ENCODE measurements at places on chromosomes 3 and 15.

- DNase-seq: peak; percentile 38
Observed at GRCh38 chr3:185153171-185153771, 411 bp upstream of the C3orf70 start.

GRCh38 chr3:144109944-144110343, 138.3 kb downstream of the DIPK2A start:
- DNase-seq: no peak

GRCh38 chr15:31335989-31336592, 9.5 kb downstream of the KLF13 start:
- no peak for DNase-seq

- DNase-seq: no peak
Observed at GRCh38 chr3:67389176-67389575, 265.2 kb downstream of the SUCLG2 start.

DNA sequence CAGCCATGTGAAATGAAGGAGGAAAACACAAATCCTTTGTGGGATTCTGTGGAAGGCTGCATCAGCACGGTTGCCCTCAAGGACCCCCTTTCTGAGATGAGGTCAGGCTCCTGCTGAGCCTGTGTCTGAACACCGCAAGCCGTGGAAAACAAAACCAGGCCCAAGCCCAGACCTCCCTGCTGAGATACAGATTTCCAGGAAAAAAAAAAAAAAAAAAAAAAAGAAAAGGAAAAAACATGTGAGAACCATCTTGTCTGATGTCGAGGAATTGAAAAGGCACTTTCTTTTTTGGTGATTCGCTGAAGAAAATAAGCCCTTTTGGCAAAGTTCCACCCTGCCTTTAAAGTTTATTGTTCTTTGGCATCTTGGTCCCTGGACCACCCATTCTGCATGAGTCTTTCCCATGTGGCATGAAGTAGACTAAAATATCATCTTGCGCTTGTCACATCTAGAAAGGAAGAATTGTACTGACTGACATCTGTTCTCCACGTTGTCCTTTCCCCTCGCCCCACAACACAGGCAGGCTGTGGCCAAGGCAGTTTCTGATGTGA, 117.6 kb downstream of the CHST2 start:
- no peak for DNase-seq

DNA sequence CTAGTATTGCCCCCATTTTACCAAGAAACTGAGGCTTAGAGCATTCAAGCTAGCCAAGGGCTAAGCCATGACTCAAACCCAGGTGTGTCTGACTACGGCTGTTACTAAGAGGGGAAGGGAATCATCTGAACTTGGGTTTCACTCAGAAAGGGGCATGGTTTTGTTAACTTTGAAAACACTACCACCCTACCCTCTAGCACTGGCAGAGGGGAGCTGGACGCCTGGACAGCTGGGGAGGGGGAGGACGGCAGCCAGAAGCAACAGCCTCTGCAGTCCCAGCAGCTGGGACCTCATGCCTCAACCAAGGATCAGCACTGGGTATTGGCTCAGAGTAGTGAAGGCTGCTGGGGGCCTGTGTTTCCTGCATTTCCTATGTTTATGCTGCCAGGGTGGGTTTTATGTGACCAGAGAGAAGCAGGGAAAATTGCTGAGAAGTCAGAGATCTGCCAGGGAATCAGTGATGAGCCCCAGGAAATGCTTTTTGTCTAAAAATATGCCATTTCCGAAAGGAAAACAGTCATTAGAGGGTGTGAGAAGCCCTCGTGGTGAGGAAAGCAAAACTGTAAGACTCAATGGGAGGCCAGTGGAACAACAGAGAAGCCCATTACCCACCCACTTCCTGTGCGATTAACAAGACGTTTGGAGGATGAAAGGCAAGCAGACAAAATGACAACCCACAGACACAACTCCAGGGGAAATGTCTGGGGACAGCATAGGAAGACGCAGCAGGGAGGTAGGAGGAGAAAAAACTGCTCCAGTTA, 41.2 kb downstream of the LIPC start:
- peak; percentile 56 for DNase-seq

DNA sequence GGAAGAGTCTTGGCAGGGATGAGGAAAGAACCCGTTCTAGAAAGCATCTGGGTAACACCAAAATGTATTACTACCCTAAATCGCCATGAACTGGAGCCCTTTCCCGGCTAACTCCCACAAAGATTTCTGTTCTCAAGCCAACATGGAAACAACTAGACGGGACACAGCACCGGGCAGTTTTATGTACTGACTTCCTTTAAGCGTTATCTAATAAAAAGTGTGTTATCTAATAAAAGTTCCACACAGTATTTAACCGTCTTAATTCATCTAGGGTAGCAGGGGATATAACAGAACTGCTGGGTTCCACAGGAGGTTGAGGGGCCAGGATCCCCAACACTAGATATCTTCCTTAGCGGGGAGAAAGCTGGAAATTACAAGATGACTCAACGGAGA, 347 bp upstream of the C3orf62 start:
- DNase-seq: no peak

GRCh38 chr15:39030291-39031070, 465.9 kb upstream of the RASGRP1 start:
- no peak for DNase-seq

GRCh38 chr3:159882367-159882766, 106.3 kb upstream of the IL12A start:
- no peak for DNase-seq

GRCh38 chr15:40287968-40288367, 5.1 kb upstream of the ANKRD63 start:
- DNase-seq: no peak

- DNase-seq: no peak
Observed at GRCh38 chr15:41944313-41944940, 27.9 kb downstream of the EHD4 start.

- no peak for DNase-seq
Observed at GRCh38 chr15:63913786-63914315, 80.1 kb upstream of the HERC1 start.

DNA sequence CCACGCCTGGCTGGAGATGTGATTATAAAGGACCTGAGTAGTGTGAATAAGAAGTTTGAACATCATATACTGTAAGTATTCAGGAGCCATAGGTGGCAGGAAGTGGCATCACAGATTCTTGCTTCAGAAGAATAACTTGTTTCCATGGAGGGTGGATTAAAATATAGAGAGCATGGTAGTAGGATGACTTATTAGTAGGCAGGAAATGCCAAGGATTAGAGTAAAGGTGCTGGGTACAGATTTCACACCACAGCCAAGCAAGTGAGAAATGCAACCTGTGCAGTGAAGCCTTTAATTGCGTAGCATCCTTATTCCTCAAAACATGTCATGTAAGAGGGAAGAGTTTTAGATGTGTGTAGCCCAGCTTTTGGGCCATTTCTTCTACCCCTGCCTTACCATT, 30.8 kb downstream of the IFT122 start:
- no peak for DNase-seq

DNA sequence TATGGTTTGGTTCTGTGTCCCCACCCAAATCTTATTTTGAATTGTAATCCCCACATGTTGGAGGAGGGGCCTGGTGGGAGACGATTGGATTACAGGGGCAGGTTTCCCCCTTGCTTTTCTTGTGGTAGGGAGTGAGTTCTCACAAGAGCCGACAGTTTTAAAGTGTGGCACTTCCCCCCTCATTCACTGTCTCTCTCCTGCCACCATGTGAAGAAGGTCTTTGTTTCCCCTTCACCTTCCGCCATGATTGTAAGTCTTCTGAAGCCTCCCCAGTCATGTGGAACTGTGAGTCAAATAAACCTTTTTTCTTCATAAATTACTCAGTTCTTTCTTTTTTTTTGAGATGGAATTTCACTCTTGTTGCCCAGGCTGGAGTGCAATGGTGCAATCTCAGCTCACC, 124.9 kb downstream of the IQCH start:
- no peak for DNase-seq

GRCh38 chr3:62548528-62549205, 175.3 kb upstream of the FEZF2 start:
- no peak for DNase-seq

GRCh38 chr3:115099134-115099985, 47.7 kb downstream of the ZBTB20 start:
- DNase-seq: no peak

DNA sequence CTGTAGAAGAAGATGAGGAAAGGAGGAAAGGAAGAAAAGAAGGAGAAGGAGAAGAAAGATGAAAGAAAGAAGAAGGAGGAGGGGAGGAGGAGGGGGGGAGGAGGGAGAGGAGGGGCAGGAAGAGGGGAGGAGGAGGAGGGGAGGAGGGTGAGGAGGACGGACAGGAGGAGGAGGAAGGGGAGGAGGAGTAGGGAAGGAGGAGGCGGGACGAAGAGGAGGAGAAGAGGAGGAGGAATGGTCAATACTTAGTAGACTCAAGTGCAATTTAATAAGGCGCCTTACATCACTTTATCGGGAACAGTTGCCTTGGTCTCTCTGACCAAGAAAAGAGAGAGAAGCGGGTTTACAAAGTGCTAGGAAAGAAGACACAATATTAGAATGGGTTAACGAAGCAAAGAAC, 23.7 kb upstream of the NR2E3 start:
- no peak for DNase-seq

GRCh38 chr3:177041730-177042551, 155.3 kb downstream of the TBL1XR1 start:
- no peak for DNase-seq

DNA sequence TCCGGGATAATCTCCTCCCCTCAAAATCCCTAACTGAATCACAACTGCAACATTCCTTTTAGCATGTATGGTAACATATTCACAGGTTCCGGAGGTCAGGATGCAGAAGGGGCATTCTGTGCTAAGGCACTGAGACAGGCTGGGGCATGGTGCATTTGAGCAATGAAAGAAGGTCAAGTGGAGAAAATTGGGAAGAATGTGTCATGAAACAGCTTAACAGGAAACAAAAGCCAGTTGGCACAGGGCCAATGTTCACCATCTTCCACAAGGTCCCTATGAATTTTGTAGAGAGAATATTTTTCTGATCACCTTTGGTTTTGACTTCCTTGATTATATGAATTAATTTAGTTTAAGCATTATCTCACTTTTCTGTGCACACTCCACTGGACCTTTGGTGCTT, 587.7 kb upstream of the NR2F2 start:
- no peak for DNase-seq

DNA sequence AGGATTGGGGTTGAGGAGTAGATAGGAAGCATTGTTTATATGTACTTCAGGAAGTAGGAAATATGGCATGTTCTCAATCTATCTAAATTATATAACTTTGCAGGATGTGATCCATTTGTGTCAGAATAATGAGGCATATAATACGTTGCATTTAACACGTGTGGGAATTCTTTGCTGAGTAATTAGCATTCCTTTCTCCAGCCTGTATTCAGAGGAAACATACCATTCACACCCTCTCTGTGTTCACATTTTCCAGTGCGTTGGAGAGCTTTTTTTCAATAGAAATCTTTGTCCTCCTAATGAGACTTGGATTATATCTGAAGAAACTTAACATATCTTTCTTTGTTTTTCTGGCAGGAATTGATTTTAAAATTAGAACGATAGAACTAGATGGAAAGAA, 33.0 kb upstream of the APH1B start:
- DNase-seq: no peak

DNA sequence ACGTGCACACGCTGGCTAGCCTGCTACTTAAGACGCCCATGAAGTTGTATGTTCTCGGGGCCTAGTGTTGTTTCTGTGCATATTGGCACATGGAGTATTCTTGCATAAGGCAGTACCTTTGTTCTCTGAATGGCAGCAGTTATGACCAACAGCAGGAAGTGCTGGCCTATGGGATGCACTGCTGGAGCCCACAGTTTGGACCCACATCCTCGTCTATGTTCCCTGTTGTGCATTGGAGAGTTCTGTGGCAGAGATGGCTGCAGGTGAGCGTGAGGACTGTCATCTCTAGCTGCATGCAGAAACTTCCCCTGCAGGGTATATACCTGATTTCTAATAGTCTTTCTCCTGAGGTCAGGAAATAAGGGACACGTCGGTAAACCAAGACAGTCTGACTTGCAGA, 81.8 kb downstream of the CHRNA7 start:
- DNase-seq: no peak

GRCh38 chr3:11717768-11718636, 74.3 kb upstream of the VGLL4 start:
- no peak for DNase-seq

- DNase-seq: no peak
Observed at GRCh38 chr3:17634201-17634600, 108.2 kb downstream of the TBC1D5 start.

DNA sequence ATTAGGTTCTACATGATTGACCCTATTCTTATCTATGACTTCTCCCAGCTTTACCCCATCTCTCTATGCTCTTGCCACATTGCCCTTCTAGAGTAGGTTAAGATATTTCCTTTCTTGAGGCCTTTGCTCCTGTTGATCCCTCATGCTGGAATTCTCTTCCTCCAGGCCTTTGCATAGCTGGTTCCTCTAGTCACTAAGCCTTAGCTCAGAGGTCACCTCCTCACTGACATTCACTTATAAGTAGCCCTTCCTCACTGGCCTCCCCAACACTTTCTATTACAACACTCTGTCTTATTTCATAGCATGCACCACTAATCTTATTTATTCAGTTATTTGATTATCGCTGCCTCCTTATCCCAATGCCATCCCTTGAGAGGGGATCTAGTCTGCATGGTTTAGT, 228.4 kb upstream of the COL8A1 start:
- DNase-seq: no peak

DNA sequence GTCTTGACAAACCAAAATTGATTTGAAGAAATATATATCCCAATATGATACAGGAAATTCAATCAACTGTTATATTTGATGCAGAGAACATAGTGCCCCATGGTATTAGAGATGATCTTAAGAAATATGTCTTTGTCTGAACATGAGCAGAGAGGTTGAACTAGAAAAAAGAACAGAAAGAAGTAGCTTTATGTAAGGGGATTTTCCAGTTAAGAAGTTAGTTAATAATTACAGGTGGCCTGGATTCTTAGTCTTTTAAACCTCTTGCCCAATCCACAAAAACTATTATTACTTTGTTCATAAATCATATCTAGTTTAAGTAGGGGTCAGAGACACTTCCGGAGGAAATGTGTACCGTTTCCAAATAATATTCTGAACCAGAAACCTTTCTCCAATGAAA, 1186.7 kb upstream of the EPHA6 start:
- DNase-seq: no peak

- no peak for DNase-seq
Observed at GRCh38 chr15:77415450-77416147, 4.3 kb downstream of the PEAK1 start.

GRCh38 chr15:48289628-48290027, 41.6 kb upstream of the DUT start:
- no peak for DNase-seq

DNA sequence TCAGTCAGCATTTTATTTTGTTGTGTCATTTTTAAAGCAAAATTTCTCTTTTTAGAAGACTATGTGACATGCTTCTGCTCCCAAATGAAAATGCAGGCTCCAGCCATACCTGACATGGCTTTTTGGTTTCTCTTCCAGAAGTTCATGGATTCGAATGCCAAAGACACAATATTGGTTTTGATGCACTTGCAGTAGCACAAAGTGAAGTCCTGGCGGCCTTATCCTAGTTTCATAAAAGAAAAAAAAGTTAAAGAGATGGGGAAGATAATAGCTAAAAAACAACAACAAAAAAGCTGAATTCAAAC, 62.7 kb downstream of the NR2F2 start:
- DNase-seq: no peak

All from activated CD4-positive, alpha-beta T cell treated with anti-CD3 and anti-CD28 coated beads for 36 hours (primary cell).